ENCODE measurements at places on chromosomes 16 and 17. TPM values are rescaled to one million over a fixed set of nuclear protein-coding genes. Genes with fewer than 3 reads are reported as not detected.

Gene LRRC46
- total RNA-seq: not detected

Gene GPR179
- not detected for total RNA-seq

Gene EXOC7
- total RNA-seq: 119 TPM

Gene RUNDC3A
- total RNA-seq: 0.17 TPM

Gene ZNF750
- 0.09 TPM for total RNA-seq

Gene MYADML2
- not detected for total RNA-seq

Gene PRR11
- 0.52 TPM for total RNA-seq

Gene PABPN1L
- total RNA-seq: not detected

Gene E4F1
- total RNA-seq: 31.9 TPM

Gene C16orf86
- total RNA-seq: 3.9 TPM

Gene PRR14
- total RNA-seq: 3.8 TPM

Gene UTS2R
- total RNA-seq: not detected

Gene TBC1D3H
- total RNA-seq: not detected

Gene NXPH3
- 0.17 TPM for total RNA-seq

Gene AGRP
- total RNA-seq: not detected

Gene C16orf92
- not detected for total RNA-seq

Gene KCNH6
- total RNA-seq: not detected

Gene ITGAX
- total RNA-seq: under 0.01 TPM

Gene DNAAF8
- 0.94 TPM for total RNA-seq

Gene CD79B
- 0.16 TPM for total RNA-seq

Gene C1QTNF8
- not detected for total RNA-seq

Gene ZG16
- total RNA-seq: not detected

Measured in bronchial smooth muscle cell (primary cell).